Thoracic aorta (tissue), 2 donors: ENCODE measurements at places on chromosomes 12 and 14.
A peak's percentile ranks its signal among the peaks of the same experiment; 100 is the strongest.

GRCh38 chr14:100155049-100155621 lies 4.3 kb downstream of the DEGS2 start:
- DNase-seq = no peak

GRCh38 chr12:13100882-13101769 lies 2.3 kb downstream of the GSG1 start:
- peak; percentile 87 for DNase-seq

- DNase-seq = no peak
Measured at GRCh38 chr14:100292301-100292775, 13.9 kb downstream of the SLC25A29 start.

GRCh38 chr14:90559811-90560492 lies 163.1 kb downstream of the CALM1 start:
- no peak for DNase-seq

DNA sequence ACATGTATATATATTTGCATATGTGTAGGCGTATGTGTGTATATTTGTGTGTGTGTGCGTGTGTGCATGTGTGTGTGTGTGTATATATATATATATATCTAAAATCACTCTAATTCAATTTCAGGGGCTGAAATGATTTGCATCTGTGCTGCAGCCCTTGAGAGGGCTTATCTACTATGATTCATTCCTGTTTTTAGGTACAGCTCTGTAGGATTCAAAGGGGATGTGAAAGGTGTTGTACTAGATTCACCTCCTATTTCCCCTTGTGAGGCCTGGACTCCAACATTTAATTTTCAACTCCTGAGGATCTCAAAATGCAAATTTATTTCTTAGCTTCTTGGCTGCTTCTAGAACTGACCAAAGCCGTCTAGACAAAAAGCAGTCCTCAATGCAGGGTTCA lies 11.1 kb downstream of the ERP27 start:
- no peak for DNase-seq

GRCh38 chr12:56391721-56392120 lies 29.1 kb upstream of the APOF start:
- DNase-seq = no peak

GRCh38 chr14:89255852-89256251 lies 161.2 kb downstream of the FOXN3 start:
- no peak for DNase-seq

GRCh38 chr14:68800390-68800789 lies 7.5 kb upstream of the ZFP36L1 start:
- no peak for DNase-seq

- DNase-seq = no peak
Measured at GRCh38 chr12:39294715-39295114, 148.2 kb downstream of the KIF21A start.

GRCh38 chr14:23464700-23465099 lies 4.8 kb upstream of the NGDN start:
- DNase-seq = no peak

- DNase-seq = no peak
Measured at GRCh38 chr12:68304626-68305025, 27.5 kb downstream of the MDM1 start.

- no peak for DNase-seq
Measured at GRCh38 chr12:82958966-82959365, 272.3 kb downstream of the TMTC2 start.

- DNase-seq = no peak
Measured at GRCh38 chr12:49111206-49111605, 559 bp upstream of the LMBR1L start.

DNA sequence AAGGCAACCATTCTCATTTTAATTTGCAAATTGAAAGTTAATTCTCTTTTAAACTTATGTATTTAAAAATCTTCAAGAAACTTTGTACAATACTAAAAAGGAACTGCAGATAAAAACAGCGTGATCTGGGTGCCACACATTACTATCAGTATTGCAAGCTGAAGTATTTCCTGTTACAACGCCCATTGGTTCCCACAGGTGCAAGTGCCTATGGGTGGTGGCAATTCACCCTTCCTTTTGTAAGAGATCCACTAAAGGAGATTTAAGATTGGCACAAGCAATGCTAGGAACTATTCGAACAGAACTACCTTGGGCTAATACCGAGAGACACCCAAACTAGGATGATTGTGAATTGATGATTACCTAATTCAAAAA lies 13.2 kb downstream of the TAOK3 start:
- DNase-seq = no peak

DNA sequence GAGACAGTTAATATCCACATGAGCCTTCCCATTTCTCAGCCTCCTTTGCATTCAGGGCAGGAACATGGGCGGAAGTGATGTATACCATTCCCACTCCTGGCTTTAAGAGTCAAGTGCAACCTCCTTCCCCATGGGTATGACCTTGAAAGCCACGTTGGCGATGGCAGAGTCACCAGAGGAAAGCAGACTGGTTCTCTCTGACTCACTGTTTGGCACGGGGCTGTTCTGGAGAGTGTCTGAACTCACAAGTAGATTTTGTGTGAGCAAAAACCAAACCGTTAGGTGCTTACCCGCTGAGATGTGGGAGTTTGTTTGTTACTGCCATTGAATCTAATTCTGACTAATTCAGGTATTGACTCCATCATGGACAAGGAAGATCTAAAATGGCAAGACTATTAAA lies 36.7 kb upstream of the PZP start:
- DNase-seq = no peak

DNA sequence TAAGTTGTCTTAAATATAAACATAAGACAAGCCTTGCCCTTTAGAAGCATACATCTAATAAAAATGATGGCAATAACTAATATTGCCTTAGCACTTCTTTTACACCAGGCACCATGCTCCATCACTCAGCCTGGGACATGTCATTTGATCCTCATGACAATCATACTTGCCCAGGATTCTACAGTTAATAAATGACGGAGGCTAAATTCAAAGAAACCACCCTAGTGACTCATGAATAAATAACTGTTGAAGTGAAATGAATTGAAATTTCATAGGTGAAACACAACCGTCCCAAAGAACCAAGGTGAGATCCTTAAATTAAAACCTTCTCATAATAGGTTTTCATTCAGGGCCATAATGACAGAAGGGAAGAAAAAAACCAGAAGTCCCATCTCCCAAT lies 89.5 kb downstream of the GRIN2B start:
- DNase-seq = no peak

- no peak for DNase-seq
Measured at GRCh38 chr12:5295996-5296395, 135.9 kb upstream of the NTF3 start.

- DNase-seq = no peak
Measured at GRCh38 chr12:113135178-113136127, at the start of gene RASAL1. TSS of gene RASAL1 (minus strand) at chr12:113135761. CDS start at chr12:113135462, 299 bp downstream.

DNA sequence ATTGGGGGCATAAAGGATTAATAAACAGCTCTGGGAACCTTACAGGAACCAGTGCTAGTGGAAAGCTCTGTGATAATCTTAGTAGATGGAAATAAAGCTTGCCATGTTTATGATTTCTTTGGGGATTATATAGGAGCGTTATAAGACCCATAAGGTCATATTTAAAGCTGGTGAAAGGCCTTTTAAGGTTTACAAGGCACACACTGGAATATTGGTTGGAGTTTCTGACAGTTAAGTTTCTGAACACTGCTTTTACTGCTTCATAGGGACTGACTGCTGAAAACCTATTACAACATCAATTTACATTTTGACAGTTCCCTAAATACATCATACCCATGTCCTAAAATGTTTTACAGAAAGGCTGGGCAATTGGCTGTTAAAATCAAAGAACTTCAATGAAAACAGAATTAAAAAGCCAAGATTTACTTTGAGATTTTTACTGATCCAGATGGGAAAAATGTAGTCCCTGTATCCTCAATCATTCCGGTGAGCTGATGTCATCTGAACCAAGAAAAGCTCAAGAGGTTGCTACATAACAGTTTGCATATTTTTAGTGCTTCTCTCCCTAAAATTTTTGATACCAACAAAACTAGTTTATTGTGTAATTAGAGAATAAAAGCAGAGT lies 153.7 kb upstream of the IGF1 start:
- DNase-seq = no peak

DNA sequence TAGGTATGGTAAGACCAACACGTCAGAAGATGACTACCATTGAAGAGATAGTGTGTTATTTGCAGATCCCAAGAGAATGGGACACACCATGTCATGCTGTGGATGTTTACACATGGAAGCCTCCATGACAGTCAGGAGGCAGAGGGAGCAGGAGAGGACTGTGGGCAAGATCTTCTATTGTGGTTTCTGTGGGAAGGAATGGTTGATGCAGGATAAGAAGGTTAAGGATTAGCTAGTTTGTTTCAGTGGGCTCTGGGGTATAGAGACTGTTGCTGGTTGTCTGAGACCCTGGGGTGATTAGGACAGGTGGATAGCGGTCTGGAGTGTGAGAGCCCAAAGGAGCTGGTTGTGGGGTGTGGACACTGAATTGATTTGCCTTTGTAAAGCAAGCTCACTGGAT lies 23.3 kb downstream of the TAS2R7 start:
- DNase-seq = no peak

GRCh38 chr14:59333668-59334067 lies 131.5 kb downstream of the GPR135 start:
- DNase-seq = no peak

GRCh38 chr14:52694761-52695480 lies 437 bp downstream of the ERO1A start:
- no peak for DNase-seq

DNA sequence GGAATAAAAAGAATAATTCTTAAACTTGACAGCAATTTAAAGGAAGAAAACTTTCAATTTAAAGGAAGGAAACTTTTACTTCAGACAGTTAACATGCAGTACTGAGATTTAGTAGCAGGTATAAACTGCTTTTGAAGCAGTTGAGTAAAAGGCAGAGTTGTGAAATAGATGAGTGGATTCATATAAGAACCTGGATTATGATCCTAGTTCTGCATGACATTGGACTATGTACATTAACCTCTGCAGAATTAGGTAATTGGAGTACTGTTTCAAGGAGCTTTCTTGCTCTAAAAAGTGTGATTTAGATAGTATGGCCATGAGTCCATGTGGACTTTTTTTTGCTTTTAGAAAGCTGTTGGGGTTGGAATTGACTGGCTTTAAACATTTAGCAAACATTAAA lies 29.7 kb downstream of the ATP2A2 start:
- DNase-seq = no peak
